ENCODE measurements at places on chromosomes 5 and 9.

DNA sequence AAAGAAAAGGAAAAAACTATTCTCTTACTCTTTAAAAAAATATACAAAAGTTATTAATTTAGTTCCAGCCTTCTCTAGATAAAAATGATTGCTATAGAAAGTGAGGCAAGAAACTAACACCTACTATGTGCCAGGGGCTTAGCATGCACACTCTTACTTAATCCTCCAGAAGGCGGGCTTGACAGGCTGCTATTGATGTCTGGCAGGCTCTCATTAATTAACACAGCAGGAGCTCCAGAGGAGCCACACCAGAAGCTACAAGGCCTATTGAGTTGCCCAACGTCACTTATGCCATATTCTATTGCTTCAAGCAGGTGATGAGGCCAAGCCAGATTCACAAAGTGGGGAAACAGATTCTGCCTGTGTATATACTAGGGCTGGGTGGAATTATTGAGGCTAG is 54.6 kb upstream of the CLINT1 start:
- DNase-seq: no peak

DNA sequence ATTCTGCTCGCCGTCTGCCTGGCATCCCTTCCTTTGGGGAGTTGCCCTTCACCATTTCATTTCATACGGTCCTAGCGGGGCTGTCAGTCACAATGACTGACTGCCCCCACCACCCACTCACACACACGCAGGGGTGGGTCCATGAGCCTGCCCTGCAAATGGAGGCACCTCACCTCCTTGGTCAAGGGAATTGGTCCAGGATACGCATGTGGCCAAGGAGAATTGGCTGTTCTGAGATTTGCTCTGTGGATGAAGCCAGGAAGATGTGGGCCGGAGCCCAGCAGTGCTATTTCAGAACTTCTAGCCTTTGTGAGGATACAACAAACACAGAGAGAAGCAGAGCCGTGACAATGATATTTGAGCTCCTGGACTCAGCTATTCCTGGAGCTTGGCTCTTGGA is 17.0 kb downstream of the C1QTNF2 start:
- no peak for DNase-seq

- DNase-seq: no peak
Measured at GRCh38 chr5:97658116-97658900, 475.3 kb upstream of the RIOK2 start.

DNA sequence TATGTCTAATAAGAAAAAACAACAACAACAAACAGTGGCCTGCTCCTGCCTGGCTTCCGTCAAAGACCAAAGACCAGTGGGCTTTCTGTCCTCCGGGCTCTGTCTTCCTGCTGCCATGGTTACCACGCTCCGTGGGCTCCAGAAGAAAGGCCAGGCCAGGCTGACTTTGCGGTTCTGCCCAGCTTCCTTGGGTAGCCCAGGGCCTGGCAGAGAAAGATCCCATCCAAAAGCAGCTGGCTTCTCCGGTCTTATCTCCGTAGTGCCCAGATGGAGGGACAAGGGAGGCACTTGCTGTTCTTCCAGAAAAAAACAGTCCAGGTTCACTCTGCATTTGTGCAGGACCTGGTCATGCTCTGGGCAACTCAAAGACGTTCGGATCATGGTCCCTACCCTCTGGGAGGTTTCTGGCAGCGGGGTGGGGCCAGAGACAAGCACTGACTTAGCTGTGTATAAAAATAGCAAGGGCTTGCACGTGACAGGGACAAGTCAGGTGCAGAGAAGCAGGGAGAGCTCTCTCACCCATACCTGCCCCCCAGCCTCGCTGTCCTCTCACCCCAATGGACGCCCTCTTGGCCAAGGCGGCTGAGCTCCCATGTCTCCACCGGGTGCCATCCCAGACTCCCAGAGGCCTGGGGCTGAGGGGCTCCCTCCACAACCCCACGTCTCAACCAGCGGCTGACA is 212.2 kb downstream of the C9orf50 start:
- DNase-seq: no peak
